Esophagus squamous epithelium (tissue), 5 donors: ENCODE measurements at places on chromosomes 12 and 14.

DNA sequence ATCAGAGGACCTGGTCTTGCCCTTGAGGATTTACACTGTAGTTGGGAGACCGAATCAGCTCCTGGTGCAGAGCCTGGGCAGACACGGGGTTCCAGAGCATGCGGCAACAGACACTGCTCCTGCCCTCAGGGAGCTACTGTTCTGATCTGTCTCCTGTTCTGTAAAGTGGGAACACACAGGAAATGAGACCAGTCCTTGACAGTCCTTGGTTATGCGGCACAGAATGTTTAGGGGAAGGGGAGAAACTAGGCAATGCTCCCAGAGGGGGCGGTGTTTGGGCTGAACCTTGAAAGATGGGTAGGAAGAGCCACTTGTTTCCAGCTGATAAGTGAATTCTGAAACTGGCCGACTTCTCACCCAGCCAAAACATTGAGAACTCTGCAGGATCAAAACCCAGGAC, 132.4 kb downstream of the ZFP36L1 start:
- no peak for DNase-seq

DNA sequence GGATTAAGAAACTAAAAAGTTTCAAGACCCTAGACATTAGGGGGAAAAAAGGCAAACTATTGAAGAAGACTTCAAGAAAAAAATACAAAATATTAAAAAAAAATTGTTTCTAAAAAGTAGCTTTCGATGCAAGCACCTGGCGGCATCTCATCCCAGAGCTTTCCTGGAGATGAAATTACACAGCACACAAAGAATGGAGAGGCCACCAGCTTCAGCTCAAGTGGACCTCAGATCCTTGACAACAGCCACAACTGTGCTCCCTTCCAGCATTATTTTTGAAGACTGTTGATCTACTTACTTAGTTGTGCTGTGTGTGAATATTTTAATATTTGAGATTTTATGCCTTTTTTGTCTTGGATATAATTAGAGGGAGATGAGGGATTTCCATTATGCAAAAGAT, 479.0 kb downstream of the GLT1D1 start:
- no peak for DNase-seq

DNA sequence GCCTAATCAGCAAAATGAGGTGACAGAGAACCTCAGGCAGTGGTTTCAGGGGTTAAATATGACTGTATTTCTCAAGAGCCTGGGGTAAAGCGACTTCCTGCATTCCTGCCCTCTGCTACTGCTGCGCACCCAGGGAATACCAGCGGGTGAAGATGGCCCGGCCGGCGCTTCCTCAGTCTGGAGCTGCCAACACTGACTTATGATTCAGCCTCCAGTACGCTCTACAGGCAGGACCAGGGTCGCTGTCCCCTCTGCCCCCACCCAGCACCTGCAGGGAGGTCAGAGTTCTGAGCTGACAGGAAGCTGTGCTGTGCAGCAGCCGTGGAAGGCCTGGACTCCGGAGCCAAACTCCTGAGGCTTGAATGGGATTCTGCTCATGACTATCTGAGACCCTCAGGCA, 127.9 kb downstream of the PIWIL1 start:
- DNase-seq: no peak

DNA sequence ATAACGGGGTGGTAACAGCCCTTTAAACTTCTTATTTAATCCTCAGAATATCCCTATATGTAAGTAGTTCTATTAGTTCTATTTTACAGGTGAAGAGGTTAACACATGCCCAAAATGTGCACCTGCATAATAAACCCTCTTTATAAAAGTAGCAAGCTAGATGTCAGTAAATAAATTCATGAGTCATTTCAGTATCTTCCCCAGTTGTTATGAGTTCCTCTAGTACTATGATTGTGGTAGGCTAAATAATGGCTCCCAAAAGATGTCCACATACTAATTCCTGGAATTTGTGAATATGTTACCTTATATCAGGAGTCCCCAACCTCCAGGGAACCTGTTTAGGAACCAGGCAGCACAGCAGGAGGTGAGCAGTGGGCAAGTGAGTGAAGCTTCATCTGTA, 106.5 kb downstream of the TMTC3 start:
- no peak for DNase-seq

- no peak for DNase-seq
Measured at GRCh38 chr14:106023411-106023810, 497.0 kb downstream of the TMEM121 start.

DNA sequence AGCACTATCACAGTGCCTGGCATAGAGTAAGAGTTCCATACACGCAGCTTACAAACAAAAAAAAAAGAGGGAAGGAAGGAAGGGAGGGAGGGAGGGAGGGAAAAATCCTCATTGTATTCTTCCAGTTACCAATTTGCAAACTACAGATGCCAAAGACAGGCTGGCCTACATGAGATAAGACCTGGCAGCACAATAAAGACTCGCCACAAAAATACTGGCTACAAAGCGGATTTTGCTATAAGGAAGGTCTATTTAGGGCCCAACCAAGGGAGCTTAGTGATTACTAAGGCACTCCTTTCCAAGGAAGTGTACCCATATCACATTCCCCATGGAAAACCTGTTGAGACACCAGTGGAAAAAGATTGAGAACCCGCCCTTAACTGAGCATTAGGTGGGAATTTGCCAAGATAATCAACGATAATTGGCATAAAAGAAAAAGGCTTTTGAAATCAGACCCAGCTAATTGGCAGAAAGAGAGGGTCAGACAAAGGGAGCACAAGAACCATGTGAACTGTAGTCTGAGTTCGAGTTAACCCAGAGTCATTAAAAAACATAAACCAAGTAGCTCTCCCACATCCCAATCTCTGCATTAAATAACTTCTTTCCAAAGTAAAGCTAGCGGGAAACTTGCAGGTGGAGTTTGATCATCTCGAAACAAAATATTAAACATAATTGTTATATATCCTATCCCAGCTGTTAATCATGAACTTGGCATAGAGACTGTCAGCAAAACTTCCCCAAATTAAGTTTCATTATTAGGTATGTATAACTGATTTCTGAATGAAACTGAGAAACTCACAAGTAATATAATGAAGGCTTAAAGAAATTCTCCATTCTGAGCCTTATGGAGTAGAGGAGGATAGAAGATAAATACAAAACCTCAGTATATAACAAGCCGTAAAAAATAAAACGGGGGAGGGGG, 50.1 kb downstream of the PHLDA1 start:
- DNase-seq: no peak

DNA sequence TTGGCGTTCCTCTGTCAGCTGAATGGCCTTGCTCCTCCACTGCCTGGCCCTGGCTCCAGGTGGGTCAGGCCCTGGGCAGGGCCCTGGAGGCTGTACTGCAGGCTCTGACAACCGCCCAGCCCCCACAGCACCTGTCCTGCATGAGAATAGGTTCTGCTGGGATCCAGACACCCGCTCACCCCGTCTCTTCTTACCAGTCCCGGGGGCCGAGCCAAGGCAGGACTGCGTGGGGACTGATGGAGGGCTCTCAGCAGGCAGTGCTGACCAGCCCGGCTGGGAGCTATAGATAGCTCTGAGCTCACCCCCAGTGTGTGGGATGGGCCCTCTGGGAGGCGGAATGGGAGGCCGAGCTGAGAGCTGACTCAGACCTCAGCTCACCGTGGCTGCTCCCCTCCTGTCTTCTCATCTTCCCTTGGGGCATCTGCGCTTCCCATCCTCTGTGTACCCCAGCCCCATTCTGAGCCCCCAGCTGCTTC, 39.6 kb downstream of the TEAD4 start:
- DNase-seq: no peak

GRCh38 chr14:72907886-72908285, 14.0 kb upstream of the DPF3 start:
- DNase-seq: no peak

GRCh38 chr12:105330283-105330930, at the start of gene C12orf75:
C12orf75 (plus strand) TSS chr12:105330691; CDS start chr12:105330892, 201 bp downstream.
- DNase-seq: peak; percentile 15

DNA sequence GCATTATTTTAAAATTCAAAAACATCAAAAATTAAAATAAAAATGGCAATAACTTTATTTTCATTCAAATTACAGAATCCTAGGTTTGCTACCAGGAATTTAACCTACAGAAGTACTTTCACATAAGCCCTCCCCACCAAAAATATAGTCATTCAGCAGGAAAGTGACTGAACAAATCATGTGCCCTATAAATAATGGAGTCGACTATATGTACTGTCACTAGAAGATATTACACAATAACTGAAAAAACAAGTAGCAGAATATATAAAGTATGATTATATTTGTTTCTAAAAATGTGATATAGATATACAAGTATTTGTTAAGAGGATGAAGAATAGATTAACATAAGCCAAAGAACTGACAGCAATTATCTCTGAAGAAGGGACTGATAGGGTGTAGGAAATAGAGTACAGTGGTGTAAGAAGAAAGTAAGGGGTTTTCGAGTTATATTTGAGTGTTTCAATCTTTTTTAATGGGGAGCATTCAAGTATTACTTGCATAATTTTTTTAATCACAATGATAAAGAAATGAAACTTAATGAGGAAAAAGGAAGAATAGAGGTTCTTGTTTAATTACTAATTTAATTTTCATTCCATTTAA, 7.9 kb downstream of the C2CD5 start:
- DNase-seq: no peak

DNA sequence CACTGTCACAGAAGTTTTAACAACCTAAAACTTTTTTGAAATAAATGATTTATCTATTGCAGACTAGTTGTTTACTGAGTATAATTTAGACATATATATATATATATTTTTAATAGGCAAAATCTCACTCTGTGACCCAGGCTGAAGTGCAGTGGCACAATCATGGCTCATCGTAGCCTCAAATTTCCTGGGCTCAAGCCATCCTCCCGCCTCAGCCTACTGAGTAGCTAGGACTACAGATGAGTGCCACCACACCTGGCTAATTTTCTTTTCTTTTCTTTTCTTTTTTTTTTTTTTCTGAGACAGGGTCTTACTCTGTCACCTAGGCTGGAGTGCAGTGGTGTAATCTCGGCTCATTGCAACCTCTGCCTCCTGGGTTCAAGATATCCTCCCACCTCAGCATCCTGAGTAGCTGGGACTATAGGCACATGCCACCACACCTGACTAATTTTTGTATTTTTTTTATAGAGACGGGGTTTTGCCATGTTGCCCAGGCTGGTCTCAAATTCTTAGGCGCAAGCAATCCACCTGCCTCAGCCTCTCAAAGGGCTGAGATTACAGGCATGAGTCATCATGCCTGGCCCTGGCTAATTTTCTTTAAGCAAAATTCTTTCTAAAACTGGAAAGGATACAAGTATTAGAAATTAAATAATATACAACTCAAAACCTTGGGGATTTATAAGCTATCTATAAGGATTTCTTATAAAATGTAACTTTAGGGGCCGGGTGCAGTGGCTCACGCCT, 23.1 kb downstream of the EEA1 start:
- DNase-seq: no peak

GRCh38 chr12:29551812-29552211, 54.3 kb upstream of the OVCH1 start:
- DNase-seq: no peak

- DNase-seq: no peak
Measured at GRCh38 chr12:53299101-53299453, 418 bp upstream of the MYG1 start.

GRCh38 chr12:57214398-57214781, 2.2 kb upstream of the NXPH4 start:
- DNase-seq: no peak

GRCh38 chr12:24062642-24063245, 113.3 kb upstream of the SOX5 start:
- DNase-seq: no peak

DNA sequence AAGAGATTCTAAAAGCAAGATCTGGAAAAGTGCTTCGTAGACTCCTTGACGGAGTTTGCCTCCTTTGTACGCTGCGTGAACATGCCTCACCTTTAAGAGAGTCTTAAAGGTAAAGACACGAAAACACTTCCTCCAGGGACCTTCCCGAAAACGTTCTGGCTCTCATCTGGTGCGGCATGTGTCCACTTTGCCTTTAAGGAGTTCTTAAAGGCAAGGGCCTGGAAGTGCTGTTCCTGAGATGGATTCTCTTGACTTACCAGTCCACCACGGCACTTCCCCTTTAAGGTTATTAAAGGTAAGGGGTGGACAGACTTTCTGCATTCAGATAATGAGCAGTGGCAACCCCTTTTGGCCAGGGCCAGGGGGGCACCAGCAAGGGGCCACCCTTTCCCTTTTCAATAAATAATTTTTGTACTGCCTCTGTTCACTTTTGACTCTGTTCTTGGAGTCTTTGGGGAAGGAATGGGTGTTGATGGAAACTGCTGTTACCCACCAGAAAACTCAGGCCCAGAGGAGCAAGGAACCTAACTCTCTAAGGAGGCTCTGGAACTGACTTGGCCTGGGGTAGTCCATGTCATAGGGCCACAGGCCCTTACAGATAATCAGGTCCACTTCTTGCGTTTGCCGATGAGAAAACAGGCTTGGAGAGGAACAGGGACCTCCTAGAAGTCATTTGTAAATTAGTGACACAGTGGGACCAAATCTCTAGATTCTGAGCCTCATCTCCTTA, 4.4 kb downstream of the REM2 start:
- DNase-seq: no peak

GRCh38 chr14:101623685-101624444, 62.6 kb downstream of the DIO3 start:
- no peak for DNase-seq

GRCh38 chr12:111068290-111068689, 147.9 kb upstream of the MYL2 start:
- DNase-seq: no peak

DNA sequence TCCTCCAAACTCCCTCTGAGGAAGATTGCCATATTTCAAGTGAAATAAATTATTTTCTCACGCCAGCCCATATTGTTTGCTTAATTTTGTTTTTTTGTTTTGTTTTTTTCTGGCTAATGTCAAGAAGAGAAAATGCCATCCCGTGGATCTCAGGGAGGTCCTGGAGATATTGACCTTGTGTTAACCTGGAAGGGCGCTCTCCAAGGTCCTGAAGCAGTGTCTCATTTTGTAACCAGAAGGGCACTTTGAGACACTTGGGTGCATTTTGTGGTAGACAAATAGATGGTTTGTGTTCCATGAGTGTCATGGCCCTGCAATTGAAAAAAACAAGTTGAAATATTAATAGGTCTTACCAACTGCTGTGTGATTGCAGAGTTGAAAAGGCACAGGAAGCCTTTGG, 268.9 kb downstream of the SUDS3 start:
- DNase-seq: no peak
